ENCODE measurements at places on chromosomes 5 and 9. TPM values are rescaled to one million over a fixed set of nuclear protein-coding genes. Genes with fewer than 3 reads are reported as not detected.

Gene GBA2
- total RNA-seq: 60.1 TPM

Gene HAPLN1
- total RNA-seq: not detected

Gene IRF1
- total RNA-seq: 228 TPM

Gene DRD1
- total RNA-seq: not detected

Gene FBXW11
- total RNA-seq: 35.4 TPM

Gene IGIP
- total RNA-seq: 7.3 TPM

Gene PCYOX1L
- 35.7 TPM for total RNA-seq

Gene RABGAP1
- 27.7 TPM for total RNA-seq

Gene PCDH12
- 0.14 TPM for total RNA-seq

Gene EIF4E1B
- not detected for total RNA-seq

Gene PCDHAC1
- not detected for total RNA-seq

Gene CCDC69
- total RNA-seq: 110 TPM

Gene JAK2
- 25.9 TPM for total RNA-seq

Gene CRB2
- not detected for total RNA-seq

Gene HSPA9
- total RNA-seq: 183 TPM

All from activated naive CD8-positive, alpha-beta T cell treated with anti-CD3 and anti-CD28 coated beads, Interleukin-2, amount 10 ng/mL, durations not matched to agents 7 days and 5 days (primary cell).